ENCODE measurements at places on chromosomes 1 and 21. TPM values are rescaled to one million over a fixed set of nuclear protein-coding genes. Genes with fewer than 3 reads are reported as not detected.

The TMEM35B gene
- 31.9 TPM for polyA plus RNA-seq

The TNFSF4 gene
- polyA plus RNA-seq = 1.3 TPM

The TMPRSS2 gene
- 0.05 TPM for polyA plus RNA-seq

The SYTL1 gene
- polyA plus RNA-seq = 2.1 TPM

The ILDR2 gene
- polyA plus RNA-seq = 0.95 TPM

The BGLAP gene
- polyA plus RNA-seq = 0.45 TPM

The OPTC gene
- polyA plus RNA-seq = not detected

The OXCT2 gene
- polyA plus RNA-seq = 4.3 TPM

The TINAGL1 gene
- 186 TPM for polyA plus RNA-seq

The AMY1C gene
- polyA plus RNA-seq = not detected

The IFNLR1 gene
- polyA plus RNA-seq = 3.4 TPM

The PGLYRP3 gene
- not detected for polyA plus RNA-seq

The HEATR1 gene
- polyA plus RNA-seq = 3.2 TPM

The LCE6A gene
- polyA plus RNA-seq = not detected

The ADORA1 gene
- polyA plus RNA-seq = 32.9 TPM

The FMO1 gene
- polyA plus RNA-seq = 0.61 TPM

The SRRM1 gene
- polyA plus RNA-seq = 41.2 TPM

The SPRR1A gene
- polyA plus RNA-seq = not detected

The PLK3 gene
- polyA plus RNA-seq = 11.0 TPM

The FAM72D gene
- 0.09 TPM for polyA plus RNA-seq

The KCNA3 gene
- 0.20 TPM for polyA plus RNA-seq

The HSD11B1 gene
- 1.5 TPM for polyA plus RNA-seq

The G0S2 gene
- polyA plus RNA-seq = 398 TPM

The FLG2 gene
- not detected for polyA plus RNA-seq

The MR1 gene
- 3.0 TPM for polyA plus RNA-seq

The AVPR1B gene
- 0.07 TPM for polyA plus RNA-seq

The PLEKHG5 gene
- 9.9 TPM for polyA plus RNA-seq

The ASPM gene
- polyA plus RNA-seq = 0.05 TPM

The IL19 gene
- polyA plus RNA-seq = not detected

The GPR161 gene
- polyA plus RNA-seq = 2.3 TPM

The TNFRSF1B gene
- polyA plus RNA-seq = 11.6 TPM

The NECTIN4 gene
- polyA plus RNA-seq = 0.02 TPM

The ZNF683 gene
- polyA plus RNA-seq = not detected

The PDE4B gene
- 8.2 TPM for polyA plus RNA-seq

The ANKRD35 gene
- polyA plus RNA-seq = 1.4 TPM

The AGT gene
- 121 TPM for polyA plus RNA-seq

The CFAP141 gene
- not detected for polyA plus RNA-seq

All from right cardiac atrium (tissue), 5 donors.